Karpas-422 (cell line): ENCODE measurements at places on chromosomes 11 and 22. TPM values are rescaled to one million over a fixed set of nuclear protein-coding genes. Genes with fewer than 3 reads are reported as not detected.

DNA sequence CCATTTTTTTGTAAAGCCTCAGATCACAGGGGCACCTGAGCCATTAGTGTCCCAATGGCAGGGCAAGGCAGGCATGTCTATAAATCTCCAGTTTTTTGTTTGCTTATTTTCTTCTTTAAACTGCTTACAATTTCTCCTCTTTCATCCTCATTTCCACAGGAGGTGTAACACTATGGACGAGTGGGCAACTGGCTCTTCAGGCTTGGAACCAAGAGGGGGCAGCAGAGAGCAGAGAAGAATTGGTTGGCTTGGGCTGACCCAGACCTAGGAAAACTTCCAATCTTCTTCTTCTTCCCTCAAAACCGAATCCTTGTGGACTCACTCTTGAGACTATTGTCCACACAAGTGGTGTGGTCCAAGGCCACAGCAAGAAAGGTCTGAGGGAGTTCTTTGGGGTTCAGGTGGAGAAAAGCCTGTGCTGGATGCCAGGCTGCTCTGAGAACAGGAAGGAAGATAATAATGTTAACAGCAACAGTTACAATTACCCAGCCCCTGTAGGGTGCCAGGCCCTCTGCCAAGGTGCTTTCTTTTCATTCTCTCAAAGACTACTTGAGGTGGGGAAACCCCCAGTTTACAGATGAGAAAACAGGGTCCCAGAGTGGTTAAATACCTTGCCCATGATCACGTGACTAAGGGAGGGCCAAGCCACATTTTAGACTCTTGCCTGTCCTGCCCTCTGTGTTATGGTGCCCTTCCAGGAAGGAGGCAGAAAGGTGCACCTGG, 70.7 kb upstream of the E2F8 start:
- DNase-seq = peak; percentile 78
- peaks cover 6% of the 10 kb centered on the region for H3K4me1 ChIP-seq
- no peaks in the 10 kb centered on the region for H3K36me3 ChIP-seq
- no peaks in the 10 kb centered on the region for H3K27me3 ChIP-seq

The GRK3 gene
- 1.4 and 2.0 TPM in 2 replicates for total RNA-seq

The MRGPRE gene
- not detected in 2 replicates for total RNA-seq

DNA sequence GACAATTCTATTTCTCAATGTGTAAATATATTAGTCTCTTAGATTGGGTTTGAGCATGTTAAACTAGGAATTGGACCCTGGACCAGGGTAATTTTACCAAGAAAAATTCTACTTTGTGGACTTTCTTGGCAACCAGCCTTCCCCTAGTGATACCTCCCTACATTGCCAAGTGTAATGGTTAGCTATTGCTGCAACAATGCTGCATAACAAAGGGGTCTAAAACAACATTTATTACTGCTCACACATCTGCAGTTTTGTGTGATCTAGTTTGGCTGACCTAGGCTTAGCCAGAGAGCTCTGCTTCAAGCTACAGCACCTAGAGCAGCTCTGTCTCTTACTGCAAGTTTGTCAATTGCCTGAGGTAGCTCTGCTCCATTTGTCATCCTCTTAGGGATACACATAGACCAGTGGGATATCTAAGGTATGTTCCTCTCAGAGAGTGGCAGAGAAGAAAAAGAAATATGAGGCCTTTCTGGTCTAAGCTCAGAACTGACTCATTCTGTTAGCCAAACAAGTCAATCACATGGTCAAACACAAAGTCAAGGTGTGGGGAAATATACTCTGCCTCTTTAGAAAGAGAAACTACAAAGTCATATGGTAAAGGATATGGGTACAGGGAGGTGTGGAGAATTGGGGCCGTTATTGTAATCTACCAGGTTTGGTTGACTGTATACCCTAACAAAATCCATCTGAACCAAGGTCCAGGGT, 2.0 kb upstream of the LAYN start:
- H3K4me3 ChIP-seq = no peak overlapping the region
- H3K36me3 ChIP-seq = no peaks in the 10 kb centered on the region
- H3K4me1 ChIP-seq = no peaks in the 10 kb centered on the region
- H3K27ac ChIP-seq = no peak overlapping the region

- no peak overlapping the region; the same call in 1 of the 2 replicates for H3K4me3 ChIP-seq
- no peak for DNase-seq
- H3K4me1 ChIP-seq = peaks cover 88% of the 10 kb centered on the region
- peak overlapping the region; percentile 97 for H3K27ac ChIP-seq
- no peaks in the 10 kb centered on the region for H3K36me3 ChIP-seq
Observed at GRCh38 chr22:49535527-49536125, 292.0 kb downstream of the BRD1 start.

GRCh38 chr22:26894766-26895485, 237.5 kb downstream of the MIAT start:
- peak; percentile 31 for DNase-seq
- H3K27ac ChIP-seq = no peak overlapping the region
- H3K4me1 ChIP-seq = no peaks in the 10 kb centered on the region
- H3K27me3 ChIP-seq = no peaks in the 10 kb centered on the region

The OR52A1 gene
- total RNA-seq = not detected in 2 replicates
